Upper lobe of right lung (tissue), 1 donor: ENCODE measurements at places on chromosomes 1 and 21.

DNA sequence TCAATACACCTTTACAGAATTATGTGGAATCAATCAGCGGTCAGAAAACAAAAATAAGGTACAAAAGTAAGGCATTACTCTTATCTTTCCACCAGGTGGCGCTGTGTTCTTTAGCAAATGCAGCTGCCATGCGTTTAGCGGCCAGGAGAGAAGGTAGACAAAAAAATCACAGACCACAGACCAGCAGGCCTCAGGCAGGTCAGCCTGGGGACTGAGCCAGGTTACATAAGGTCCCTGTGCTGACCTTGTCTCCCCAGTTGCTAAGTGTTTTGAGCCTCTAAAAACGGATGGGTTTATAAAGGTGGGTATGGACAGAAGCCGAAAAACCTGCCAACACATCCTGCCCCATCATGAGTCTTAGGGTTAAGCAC lies 2.8 kb downstream of the RGS16 start:
- DNase-seq, result peak; percentile 69
- H3K27me3 ChIP-seq, result no peaks in the 10 kb centered on the region
- peak overlapping the region; percentile 85 for H3K27ac ChIP-seq
- peaks cover 35% of the 10 kb centered on the region for H3K4me1 ChIP-seq
- peak overlapping the region; percentile 66 for H3K4me3 ChIP-seq

GRCh38 chr1:46642115-46642680 lies 25.6 kb upstream of the MOB3C start:
- no peaks in the 10 kb centered on the region for H3K27me3 ChIP-seq
- no peak for DNase-seq
- H3K27ac ChIP-seq, result no peak overlapping the region
- H3K4me3 ChIP-seq, result no peak overlapping the region

DNA sequence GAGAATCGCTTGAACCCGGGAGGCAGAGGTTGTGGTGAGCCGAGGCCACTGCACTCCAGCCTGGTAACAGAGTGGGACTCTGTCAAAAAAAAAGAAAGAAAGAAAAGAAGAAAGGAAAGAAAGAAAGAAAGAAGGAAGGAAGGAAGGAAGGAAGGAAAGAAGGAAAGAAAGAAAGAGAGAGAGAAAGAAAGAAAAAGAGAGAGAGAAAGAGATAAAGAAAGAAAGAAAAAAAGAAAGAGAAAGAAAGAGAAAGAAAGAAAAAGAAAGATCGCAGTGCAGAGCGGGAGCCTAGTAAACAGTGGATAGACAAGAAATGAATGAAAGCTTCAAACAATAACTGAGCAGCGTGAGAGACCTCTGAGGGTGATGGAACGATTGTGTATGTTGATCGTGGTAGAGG lies 20.6 kb upstream of the GRHL3 start:
- DNase-seq, result no peak
- H3K27ac ChIP-seq, result no peak overlapping the region
- H3K36me3 ChIP-seq, result no peaks in the 10 kb centered on the region
- peaks cover 10% of the 10 kb centered on the region for H3K4me1 ChIP-seq

- H3K27ac ChIP-seq, result no peak overlapping the region
- no peak for DNase-seq
Measured at GRCh38 chr1:57831624-57832023, 407.8 kb upstream of the DAB1 start.
